ENCODE measurements at places on chromosomes 13 and 19. TPM values are rescaled to one million over a fixed set of nuclear protein-coding genes. Genes with fewer than 3 reads are reported as not detected.

Gene PEX11G
- total RNA-seq: 11.5 TPM

Gene LYPD3
- total RNA-seq: not detected

Gene TMEM190
- total RNA-seq: not detected

Gene KLK8
- not detected for total RNA-seq

Gene ATP1A3
- total RNA-seq: not detected

DNA sequence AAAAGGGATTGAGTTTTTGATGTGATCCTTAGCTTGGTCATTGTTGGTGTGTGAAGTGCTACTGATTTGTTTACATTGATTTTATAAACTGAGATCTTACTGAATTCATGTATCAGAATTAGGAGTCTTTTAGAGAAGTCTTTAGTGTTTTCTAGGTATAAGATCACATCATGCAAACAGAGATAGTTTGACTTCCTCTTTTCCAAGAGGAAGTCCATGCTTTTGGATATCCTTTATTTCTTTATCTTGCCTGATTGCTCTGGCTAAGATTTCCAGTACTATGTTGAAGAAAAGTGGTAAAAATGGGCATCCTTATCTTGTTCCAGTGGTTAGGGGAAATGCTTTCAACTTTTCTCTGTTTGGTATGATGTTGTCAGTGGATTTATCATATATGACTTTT is 561.2 kb upstream of the SLITRK1 start:
- no peaks in the 10 kb centered on the region for H3K27me3 ChIP-seq
- no peak overlapping the region for H3K4me3 ChIP-seq
- DNase-seq: no peak

Gene THAP8
- total RNA-seq: 13.1 TPM

DNA sequence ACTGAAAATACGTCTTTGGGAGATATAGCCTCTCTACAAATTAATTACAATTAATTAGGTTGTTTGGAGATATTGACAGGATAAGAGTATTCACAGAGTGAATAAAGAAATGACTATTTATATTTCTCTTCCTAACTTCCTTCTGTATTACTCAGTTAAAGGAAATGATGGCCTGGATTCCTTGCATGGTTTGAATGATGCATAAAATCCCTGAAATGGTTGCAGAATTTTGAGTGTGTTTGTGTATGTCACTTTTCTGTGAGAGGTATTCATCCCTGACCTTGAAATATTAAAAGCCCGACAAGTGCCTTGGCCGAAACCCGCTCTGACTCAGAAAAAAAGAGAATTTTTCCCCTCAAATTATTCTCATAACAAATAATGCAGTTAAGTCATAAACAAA is 90.0 kb downstream of the PDS5B start:
- H3K4me3 ChIP-seq: no peak overlapping the region
- DNase-seq: no peak
- no peak overlapping the region for H3K27ac ChIP-seq
- H3K4me1 ChIP-seq: no peaks in the 10 kb centered on the region

DNA sequence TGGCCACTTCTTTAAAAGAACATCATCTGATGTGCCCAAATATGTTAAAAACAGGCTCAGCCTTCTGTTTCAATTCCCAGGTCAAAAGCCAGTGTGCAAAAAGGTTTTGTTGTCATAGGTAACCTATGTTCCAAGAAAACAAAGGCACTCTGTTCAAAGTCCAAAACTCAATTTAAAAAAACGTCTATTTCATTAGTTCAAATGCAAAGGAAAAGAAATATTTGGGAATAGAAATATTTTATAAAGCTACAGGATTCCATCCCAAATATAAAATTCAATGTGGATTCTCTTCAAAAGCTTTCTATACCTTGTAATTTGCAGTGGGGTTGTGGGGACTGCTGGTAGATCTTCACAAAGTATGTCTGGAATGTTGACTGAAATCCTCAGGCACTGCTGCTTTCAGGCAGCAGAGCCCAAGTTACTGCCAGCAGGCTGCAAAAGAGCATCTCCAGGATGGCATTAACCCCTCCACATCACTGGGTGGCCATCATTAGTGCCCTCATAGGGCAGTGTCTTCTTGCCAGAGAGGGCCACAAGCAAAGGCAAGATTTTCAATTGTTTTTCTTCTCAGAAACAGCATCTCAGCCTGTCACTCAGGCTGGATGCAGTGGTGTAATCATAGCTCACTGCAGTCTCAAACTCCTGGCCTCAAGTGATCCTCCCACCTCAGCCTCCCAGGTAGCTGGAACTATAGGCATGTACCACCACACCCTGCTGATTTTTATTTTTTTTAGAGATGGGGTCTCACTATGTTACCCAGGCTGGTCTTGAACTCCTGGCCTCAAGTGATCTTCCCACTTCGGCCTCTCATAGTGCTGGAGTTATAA is 22.8 kb upstream of the STK24 start:
- H3K4me3 ChIP-seq: no peak overlapping the region
- no peaks in the 10 kb centered on the region for H3K36me3 ChIP-seq

DNA sequence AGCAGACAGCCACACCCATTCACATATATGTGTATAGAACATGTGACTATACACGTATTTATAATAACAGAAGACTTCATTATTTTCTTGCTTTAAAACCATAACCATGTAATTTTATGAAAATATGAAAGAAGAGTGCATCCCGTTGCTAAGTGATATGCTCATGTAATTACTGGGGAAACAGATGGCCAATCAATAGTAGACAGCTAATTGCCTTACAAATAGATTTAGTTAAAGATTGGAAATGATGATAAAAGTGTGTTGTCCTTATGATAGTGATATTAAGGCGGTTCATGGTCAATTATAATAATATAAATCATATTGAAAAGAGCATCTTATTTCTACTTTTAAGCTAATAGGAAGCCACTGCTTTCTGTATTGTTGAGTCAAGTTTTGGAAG is 95.9 kb downstream of the RFC3 start:
- H3K27ac ChIP-seq: no peak overlapping the region
- DNase-seq: no peak
- no peaks in the 10 kb centered on the region for H3K27me3 ChIP-seq
- no peaks in the 10 kb centered on the region for H3K4me1 ChIP-seq
- no peak overlapping the region for H3K4me3 ChIP-seq
- H3K36me3 ChIP-seq: no peaks in the 10 kb centered on the region

- H3K27ac ChIP-seq: no peak overlapping the region
- H3K36me3 ChIP-seq: no peaks in the 10 kb centered on the region
- no peak overlapping the region for H3K4me3 ChIP-seq
Observed at GRCh38 chr13:46274094-46274698, 62.5 kb downstream of the LRRC63 start.

Gene CLEC4G
- total RNA-seq: 0.22 TPM

DNA sequence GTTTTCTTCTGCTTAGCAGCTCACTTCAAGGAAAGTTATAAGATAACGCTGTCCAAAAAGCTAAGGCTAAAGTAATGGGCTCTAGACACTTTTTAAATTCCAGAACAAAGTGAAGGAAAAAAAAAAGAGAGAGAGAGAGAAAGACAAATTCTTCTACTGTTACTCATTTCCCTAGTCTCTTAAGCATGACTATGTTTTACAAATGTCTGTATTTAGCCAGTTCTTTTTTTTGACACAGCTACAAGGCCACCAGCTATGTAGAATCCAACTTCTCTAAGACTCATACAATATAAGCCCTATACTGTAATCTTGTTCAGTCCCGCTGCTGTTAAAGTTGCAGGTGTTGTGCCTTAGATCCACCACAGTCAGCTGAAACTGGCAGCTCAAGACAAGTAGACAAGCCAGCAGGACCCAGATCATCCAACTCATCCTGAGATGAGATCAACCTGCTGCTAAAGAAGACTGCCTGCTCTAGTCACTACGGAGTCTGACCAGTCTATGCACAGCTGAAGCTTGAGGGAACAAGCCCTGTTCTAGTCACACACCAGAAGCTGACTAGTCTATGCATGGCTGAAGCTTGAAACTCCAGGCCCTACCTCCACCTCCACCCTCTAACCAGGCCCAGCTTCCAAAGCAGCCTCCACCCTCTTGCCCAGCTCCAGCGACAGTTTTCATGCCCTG is 10.3 kb upstream of the ZNF83 start:
- H3K36me3 ChIP-seq: peaks cover 9% of the 10 kb centered on the region
- no peak for DNase-seq
- no peaks in the 10 kb centered on the region for H3K27me3 ChIP-seq
- H3K4me3 ChIP-seq: no peak overlapping the region

DNA sequence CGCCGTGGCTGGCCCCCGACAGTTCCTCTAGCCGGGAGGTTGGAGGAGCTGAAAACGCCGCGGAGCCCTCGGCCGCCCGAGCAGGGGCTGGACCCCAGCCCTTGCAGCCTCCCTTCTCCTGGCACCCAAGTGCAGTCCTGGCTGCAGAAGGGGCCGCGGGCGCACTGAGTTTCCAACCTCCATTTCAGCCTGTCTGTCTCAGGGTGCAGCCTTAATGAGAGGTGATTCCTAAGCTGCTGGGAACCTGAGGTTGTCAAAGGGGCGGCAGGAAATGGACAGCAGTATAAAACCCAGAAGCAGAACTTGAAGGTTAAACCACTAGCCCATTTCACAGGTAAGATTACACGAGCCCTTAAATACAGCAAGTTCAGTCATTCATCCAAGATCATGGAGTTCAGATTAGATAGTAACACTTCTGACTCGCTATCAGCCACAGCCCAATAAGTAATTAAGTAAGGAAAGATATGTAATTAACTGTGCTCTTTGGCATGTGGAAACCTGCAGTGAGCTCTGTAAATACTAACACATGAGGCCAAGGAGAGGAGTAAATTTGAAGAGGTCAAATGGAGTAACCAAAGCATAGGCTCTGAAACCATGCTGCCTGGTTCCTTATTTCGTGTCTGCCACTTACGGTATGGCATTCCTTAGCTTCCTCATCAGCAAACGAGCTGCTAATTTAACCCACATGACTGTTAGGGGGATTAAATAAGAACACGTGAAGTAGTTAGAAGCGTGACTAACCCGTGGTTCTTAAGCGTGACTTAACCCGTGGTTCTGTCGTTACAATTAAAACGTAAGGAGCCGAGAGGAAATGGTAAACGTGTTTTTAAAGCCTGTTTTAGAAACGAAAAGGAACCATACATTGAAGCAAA is 686 bp downstream of the SETDB2 start:
- H3K27ac ChIP-seq: peak overlapping the region; percentile 95
- H3K4me3 ChIP-seq: peak overlapping the region; percentile 41
- no peaks in the 10 kb centered on the region for H3K36me3 ChIP-seq

Gene MYO1F
- 21.5 TPM for total RNA-seq

- no peak overlapping the region for H3K4me3 ChIP-seq
- H3K4me1 ChIP-seq: no peaks in the 10 kb centered on the region
- no peak overlapping the region for H3K27ac ChIP-seq
- no peaks in the 10 kb centered on the region for H3K27me3 ChIP-seq
- H3K36me3 ChIP-seq: no peaks in the 10 kb centered on the region
Observed at GRCh38 chr13:38444904-38445303, 95.3 kb downstream of the UFM1 start.

Gene C2CD4C
- total RNA-seq: 0.54 TPM

Measured in thyroid gland (tissue), 4 donors.